ENCODE measurements at places on chromosomes 12 and 14.

DNA sequence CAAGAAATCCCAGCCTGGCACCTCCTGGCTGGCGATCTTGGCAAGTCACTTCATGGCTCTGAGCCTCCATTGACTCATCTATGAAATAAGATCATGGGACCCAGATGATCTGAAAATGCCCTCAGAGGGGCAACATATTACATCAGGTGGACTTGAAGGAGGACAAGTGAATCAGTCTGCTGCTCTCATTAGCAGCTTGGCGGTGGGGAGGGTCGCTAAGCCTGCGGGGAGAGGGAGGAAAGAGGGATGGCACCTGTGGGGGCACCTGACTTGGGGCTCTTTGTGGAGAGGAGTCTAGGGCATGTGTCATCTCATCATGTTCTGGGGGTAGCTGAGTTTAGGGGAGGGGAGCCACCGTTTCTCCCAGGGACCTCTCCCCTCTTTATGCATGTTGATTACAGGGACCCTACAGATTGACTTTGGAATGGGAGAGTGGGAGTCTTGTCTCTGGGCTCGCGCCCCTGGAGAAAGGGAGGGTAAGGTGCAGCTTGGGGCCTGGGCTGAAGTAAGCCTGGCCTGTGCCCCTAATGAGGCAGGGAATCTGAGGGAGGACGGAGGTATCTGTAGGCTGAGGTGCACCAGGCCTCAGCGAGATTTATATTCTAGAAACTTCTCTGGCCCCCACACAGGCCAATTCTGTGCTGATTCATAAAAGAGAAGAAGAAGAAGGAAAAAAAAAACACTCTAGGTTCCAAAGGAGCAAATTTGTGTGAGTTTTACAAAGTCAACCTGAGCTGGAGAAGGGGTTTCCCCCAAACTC, 29.3 kb upstream of the BATF start:
- no peak for DNase-seq

- peak; percentile 55 for DNase-seq
Observed at GRCh38 chr12:85527192-85527591, 247.2 kb downstream of the ALX1 start.

DNA sequence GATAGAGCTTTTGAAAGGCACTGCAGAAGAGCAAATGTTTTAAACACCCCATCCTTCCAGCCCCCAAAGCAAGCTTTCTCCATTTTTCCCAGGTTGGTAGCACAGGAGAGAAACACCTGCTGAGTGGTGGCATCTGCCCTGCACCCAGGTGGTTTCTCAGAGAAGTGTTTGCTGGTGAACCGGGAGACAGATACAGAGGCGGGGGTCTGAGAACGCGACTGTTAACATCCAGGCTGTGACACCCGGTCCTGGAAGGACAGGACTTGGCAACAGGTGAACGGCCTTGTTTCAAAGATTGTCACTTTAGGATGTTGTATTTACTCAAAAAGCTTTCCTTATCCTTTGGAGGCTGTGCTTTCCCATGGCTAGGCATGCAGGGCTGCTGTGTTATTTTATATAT, 18.5 kb downstream of the MMAB start:
- DNase-seq: no peak

GRCh38 chr14:35347323-35348043, 55.3 kb downstream of the PSMA6 start:
- no peak for DNase-seq

GRCh38 chr12:92810370-92810769, 107.6 kb downstream of the PLEKHG7 start:
- peak; percentile 42 for DNase-seq

DNA sequence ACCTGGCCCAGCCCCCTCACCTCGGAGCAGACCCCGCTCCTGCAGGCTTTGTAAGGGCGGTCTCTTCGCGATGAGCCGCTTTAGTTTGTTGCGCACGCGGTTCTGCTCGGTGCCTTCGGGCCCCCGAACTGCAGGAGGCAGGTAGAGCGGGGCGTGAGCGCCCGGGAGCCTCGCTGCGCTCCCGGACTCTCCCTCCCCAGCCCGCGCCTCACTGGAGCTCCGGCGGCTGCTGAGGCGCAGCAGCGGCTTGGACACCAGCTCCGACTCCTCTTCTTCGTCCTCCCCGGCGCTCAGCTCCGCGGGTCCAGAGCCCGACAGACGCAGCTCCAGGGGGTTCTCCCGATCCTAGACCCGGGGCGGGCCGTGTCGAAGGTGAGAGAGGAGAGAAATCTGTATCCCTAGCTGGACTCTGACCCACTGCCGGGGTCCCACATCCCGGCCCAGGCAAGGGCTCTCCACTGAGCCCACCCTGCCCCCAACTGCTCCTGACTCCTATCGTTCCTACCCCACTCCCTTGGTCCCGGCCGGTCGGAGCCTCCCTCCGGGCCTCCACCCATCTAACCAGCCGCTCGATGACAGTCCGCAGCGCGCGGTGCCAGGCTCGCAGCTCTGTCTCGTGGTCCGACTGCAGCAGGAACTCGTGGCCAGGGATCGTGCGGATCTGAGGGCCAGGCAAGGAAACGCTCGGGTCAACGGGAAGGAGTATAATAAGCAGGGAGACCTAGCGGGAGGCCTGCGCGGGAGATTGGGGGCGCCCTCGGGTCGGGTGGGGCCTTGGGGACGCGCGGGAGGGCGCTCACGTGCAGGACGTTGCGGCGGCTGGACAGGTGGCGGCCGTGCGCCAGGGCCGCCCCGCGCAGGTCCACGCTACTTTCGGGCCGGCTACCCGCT, 4.2 kb downstream of the ARHGAP9 start:
- DNase-seq: no peak

DNA sequence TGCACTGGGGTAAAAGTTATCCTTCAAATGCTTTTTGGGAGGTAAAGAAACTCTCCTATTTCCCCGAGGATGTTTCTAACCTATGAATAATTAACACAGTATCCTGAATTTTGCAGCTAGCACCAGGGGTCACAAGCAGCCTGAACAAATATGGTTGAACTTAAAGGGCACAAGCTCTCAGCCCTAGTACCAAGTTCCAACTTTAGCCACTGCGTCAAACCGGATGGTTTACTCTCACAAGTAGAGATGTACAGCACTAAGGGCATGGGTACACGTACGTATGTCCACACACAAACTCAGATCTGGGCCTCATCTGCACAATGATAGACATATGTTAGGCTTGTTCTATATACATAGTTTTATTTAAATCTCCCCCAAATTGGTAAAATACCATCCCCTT, 4.7 kb downstream of the CCDC88C start:
- peak; percentile 55 for DNase-seq

- no peak for DNase-seq
Observed at GRCh38 chr12:111158992-111159391, 209.9 kb downstream of the PHETA1 start.

DNA sequence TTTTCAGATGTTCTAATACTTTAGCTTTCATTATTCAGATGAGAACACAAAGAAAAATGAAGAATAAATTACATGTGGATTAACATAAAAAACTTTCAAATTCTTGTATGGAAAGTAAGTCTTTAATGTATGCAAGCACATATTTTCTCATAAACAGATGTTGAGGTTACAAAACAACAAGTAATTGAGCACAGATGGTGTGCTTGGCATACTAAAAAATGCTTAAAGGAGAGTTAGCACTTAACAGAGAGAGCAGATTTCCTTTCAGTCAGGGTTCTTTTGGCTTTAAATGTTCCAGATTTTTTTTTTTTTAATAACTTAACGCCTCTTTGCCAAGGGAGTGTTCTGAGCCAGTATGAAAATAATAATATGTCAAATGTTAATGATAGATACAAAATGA, 96.0 kb downstream of the RASSF9 start:
- no peak for DNase-seq

GRCh38 chr12:101653503-101653902, 43.9 kb upstream of the CHPT1 start:
- DNase-seq: no peak

DNA sequence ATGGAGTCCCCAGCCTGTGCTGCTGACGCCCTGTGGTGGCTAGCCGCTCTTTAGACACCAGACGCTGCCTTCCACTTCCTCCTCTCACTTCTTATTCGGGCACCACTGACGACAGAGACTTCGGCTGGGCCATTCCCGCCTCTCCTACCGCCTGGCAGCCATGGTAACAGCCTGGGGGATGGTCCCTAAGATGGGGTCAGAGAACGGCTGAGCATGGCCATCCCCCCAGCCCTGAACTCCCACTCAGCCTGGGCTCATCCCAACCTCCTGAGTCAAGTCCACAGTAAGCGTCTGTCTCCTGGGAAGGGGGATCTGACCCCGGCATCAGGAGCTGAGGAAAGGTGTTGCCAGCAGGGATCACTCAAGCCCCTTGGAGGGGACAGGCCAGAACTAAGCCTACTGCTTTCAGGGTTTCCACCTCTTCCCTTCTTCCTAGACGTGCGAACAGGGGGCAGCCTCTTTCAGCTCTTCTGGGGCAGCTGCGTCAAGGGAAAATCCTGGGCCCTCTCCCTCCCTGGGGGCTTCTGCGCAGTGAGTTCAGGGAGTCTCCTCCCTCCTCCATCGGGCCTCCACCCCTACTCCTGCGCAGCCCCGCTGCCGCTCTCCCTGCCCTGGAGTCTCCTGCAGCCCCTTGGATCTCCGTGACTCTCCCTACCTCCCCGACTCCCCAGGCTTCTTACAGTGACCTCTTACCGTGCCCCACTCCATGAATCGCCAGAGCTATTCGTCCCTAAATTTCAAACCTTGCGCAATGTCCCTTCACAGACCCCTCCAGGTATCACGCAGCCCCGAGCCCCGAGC, 643 bp upstream of the TAMALIN start:
- DNase-seq: peak; percentile 73

DNA sequence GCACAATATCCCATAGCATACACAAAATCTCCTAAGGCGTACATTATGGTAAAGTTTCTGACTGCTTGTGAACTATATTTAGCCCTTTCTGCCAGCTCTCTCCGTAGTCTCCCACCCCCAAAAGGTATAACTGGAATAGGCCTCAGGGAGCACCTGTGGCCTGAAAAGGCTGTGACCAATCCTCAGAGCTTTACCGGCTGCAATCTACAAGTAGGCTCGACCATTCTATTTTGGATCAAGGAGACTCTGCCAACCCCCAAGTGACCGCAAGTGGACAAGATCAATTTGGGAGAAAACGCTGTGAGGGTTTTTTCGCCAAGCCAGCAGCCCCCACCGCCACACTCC, 1.2 kb downstream of the PPTC7 start:
- no peak for DNase-seq

DNA sequence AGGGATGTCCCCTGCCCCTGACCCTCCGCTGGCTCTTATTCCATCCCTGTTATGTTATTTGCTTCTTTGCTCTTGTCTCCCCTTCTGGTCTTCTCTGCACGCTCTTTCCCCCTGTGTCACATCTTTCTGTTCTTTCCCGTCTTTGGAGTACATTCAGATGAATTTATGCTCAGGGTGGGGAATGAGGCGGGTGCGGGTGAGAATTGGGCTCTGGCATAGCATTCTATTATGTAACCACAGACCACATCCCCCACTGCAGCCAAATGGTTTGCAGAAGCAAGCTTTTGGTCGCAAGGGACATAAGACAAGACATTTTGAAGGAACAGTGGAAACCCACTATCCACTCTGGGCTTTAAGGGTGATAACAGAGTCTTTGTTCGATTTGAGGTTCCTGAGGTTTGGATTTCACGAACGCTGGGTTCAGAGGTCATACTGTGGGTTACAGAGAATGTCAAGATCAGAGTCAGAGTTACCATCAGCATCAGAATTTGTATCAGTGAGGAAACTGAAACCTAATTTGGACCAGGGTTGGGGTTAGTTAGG, 3.8 kb downstream of the ENDOU start:
- DNase-seq: no peak

DNA sequence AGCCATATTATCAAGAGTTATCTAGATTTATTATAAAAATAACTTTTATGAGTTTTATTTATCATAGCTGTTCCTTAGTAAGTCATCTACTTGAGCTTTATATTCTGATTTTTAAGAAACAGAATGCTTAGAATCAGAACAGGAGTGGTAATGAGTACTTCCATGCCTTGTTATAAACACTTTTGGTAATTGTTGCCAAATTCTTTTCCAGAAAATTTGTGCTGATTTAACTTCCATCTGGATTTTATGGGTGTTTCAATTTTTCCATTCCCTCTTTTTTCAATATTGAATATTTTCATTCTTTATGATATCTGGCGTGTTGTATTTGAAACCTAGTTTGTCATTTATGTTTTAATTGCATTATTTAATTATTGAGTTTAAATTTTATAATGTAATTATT, 131.2 kb downstream of the MSRB3 start:
- no peak for DNase-seq

GRCh38 chr14:76713121-76713520, 48.1 kb upstream of the VASH1 start:
- no peak for DNase-seq

DNA sequence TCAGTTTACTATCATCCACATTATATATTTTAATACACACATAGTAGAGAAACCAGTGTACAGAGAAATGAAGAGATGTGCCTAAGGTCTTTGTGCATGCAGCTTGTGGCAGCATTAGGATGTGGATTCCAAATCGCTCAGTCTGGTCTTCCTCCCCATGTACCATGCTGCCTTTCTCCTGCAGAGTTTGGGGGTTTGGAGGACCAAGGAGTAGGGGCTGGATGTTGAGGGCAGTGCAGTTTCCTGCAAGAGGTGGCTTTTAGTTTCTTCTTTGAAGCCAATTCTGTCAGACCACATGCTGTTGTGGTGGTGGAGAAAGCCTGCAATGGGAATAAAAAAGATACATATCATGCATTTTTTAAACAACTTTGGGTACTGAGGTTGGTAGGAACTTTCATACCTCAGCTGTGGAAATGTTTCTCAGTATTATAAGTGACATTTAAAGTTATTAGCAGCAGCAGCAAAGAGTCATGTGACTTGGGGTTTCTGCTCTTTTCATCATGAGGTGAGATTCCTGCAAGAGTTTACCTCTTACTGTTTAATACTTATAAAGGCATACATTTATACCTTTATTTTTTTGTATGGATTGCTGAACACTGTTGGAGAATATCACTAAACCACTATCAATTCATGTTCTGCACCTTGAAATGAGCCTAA, 34.4 kb downstream of the TESPA1 start:
- DNase-seq: no peak

- no peak for DNase-seq
Observed at GRCh38 chr12:63124778-63125177, 26.2 kb downstream of the AVPR1A start.

GRCh38 chr12:18658829-18659228, 79.0 kb downstream of the PLCZ1 start:
- DNase-seq: no peak

DNA sequence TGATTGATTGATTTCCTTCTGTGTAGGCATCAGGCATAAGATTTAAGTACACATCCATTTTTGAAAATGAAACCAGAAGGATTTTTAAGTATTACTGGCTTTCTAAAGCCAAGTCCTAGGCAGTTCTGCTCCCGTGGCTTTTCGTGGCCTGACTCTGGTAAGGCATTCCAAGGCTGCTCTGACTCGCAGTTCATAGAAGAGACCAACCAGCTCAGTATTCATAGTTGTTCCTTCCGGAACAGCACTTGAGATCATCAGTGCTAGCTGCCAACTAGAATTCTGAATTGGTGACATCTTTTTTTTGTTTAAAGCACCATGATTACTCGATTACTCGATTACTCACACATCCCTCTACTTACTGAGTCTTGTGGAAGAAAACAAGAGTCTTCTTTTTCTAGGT, 25.9 kb downstream of the SUDS3 start:
- no peak for DNase-seq

All from GM12865 (cell line).